Kidney (tissue), 22 donors: ENCODE measurements at places on chromosomes 4 and X.

- DNase-seq = peak; percentile 0
Observed at GRCh38 chrX:130497531-130497930, 95.7 kb downstream of the RBMX2 start.

DNA sequence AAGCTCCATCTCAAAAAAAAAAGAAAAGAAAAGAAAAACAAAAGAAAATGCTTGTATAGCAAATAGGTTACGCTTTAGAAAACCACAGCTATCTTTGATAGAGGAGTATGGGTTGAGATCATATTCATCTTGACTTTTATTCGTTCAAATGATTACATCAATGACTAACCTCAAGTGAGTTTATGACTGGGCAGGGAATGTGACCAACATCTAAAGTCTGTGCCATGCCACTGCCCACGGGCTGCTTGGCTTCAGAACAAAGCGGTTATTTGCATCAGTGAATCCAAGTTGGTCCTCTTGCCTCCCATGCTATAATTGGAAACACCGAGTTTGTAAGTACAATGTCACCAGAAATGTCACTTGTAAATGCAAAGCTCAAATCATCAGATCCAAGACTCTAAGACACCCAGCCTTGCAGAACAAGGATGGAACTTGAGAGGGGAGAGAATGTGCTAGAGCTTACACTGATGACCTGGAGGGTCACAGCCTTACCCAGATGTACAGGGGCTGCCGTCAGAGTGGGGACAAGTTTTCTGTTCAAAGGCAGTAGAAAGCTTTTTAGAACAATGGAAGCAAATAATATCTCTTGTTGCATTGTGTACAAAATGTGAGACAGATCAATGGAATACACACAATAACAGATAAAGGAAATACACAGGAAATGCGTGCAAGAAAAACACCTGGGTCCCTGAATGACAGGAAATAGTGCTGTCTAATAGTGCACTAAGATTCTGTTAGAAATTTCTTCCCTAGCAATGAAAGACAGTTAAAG is 8.4 kb upstream of the OPN1LW start:
- peak; percentile 35 for DNase-seq

DNA sequence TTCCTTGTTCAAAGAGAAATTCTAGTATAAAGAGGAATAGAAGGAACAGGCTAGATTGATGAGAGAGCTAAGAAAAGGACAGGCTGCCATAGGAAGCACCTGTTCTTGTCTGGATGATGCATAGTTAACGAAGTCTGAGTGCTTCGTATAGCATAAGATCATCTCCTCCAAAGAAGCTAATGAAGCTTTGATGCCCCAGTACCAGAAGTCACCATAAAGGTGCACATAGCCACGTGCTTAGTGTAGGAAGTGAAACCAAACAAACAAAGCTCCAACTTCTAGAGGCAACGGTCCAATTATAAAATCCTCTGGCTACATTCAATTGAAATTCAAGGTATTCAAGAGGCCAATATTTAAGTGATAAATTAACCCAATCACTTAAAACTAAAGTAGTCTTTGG is 31.0 kb downstream of the AFAP1 start:
- DNase-seq = no peak

- DNase-seq = no peak
Observed at GRCh38 chr4:158302076-158302866, 92.0 kb downstream of the TMEM144 start.

GRCh38 chrX:71541210-71542022 is 8.5 kb downstream of the OGT start:
- no peak for DNase-seq

DNA sequence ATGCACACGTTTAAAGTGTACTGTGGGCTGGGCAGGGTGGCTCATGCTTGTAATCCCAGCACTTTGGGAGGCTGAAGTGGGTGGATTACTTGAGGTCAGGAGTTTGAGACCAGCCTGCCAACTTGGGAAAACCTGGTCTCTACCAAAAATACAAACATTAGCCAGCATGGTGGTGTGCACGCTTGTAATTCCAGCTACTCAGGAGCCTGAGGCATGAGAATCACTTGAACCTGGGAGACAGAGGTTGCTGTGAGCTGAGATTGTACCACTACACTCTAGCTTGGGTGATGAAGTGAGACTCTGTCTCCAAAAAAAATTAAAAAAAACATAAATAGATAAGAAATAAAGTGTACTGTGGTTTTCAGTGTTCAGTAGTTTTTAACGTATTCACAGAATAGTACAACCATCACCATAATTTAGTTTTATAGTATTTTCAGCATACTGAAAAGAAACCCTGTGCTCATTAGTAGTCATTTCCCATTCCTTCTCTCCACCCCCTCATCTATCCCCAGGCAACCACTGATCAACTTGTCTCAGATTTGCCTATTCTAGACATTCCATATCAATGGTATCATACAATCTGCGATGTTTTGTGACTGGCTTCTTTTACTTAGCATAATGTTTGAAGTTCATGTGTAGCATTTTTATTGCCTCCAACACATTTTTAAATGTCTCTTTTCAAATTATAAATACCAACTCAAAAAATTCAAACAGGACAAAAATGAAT is 19.1 kb downstream of the SLAIN2 start:
- DNase-seq = no peak

DNA sequence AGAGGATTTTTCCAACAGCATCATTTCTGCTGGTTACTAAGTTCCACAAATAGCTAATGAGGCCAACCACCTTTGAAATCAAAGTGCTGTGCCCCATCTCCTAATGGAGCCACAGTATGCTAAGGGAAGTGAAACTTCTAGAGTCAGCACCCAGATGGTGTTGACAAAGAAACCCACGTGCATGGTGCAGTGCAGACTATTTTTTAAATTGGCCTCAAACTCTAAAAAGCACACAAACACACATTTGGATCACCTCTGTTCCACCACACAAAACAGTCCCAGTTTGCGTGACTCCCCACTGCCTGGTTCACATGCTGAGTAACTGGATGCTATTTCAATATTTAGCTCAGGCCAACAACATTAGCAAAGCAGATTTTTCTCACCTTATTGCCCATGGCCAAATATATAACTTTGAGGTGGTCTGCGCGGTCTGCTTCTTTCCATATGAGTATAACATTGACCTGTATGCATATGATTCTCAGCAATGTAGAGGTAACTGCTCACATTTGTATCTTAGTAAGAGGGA is 69.9 kb downstream of the AMELX start:
- no peak for DNase-seq

GRCh38 chrX:124282580-124282979 is 49.9 kb upstream of the TEX13D start:
- DNase-seq = no peak

- no peak for DNase-seq
Observed at GRCh38 chrX:86171366-86171765, 23.1 kb downstream of the DACH2 start.

DNA sequence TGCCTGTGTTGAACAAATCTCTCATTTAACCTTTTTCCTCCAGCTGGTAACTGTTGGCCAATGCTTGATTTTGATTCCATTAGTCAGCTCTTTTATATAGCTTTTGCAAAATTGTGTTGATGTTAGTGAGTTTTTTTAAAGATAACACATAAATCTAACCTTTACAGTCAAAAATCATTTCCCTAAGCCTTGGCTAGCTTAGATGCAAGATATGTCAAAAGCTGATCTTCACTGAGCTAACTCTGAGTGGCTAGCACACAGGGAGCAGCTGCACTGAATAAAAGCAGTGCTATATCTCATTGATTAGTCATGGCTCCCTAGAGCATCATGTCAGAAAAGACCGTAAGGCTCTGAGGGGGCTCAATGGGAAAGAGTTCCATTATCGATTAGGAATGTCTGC is 78.7 kb downstream of the PPARGC1A start:
- no peak for DNase-seq

GRCh38 chr4:2387218-2387617 is 31.2 kb downstream of the ZFYVE28 start:
- DNase-seq = no peak

GRCh38 chr4:6472008-6472386 is 417 bp downstream of the PPP2R2C start:
- no peak for DNase-seq

GRCh38 chrX:120740072-120740471 is 110.2 kb upstream of the C1GALT1C1 start:
- DNase-seq = no peak

DNA sequence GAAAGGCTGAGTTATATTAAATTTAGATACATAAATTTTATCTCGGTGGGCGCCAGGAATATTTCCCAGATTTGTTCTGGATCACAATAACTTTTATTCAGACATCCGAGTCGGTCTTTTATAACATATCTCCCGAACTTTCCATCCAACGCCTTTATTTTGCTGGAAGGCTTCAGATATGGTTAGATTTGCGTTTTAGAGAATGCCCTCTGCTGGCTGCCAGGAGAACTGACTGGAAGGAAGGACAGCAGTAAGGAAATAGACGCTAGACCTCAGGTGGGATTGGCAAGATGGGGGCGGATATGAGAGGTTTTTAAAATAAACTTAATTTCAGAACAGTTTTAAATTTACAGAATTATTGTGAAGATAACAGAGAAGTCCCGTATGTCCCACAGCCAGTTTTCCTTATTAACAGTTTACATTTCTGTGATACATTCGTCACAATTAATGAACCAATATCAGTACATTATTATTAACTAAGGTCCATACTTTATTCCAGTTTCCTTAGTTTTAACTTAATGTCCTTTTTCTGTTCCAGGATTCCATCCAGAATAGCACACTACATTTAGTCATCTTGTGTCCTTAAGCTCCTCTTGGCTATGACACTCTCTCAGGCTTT is 4.6 kb upstream of the KANTR start:
- no peak for DNase-seq

- DNase-seq = peak; percentile 8
Observed at GRCh38 chr4:2079006-2079405, 19.9 kb downstream of the NAT8L start.

DNA sequence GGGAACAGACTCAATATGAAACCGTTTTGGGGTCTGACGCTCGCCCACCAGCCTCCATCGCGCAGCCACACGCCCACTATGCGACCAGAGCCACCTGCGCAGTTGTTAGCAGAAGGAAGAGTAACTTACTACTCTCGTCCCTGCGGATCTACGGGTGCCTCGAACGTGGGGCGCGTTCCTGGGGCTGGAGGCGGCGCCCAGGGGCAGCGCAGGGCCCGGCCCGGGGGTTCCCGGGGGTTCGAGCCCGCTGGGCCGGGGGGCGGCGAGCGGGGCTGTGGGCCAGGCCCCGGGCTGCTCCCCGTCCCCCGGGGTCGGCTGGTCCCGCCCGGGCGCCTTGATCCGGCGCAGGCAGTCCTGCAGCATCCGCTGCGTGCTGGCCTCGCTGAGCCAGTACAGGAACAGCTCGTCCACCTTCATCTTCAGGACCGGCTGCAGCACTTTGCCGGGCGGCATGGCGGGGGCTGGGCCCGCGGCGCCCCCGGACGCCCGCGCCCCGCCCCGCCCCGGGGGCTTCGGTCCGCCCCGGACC is 404 bp downstream of the PPP2R3B start:
- DNase-seq = peak; percentile 23

- DNase-seq = peak; percentile 61
Observed at GRCh38 chr4:44447563-44448504, 775 bp downstream of the KCTD8 start.

GRCh38 chrX:110563282-110563681 is 204.6 kb downstream of the RTL9 start:
- DNase-seq = no peak

GRCh38 chr4:78684325-78685079 is 91.6 kb upstream of the BMP2K start:
- DNase-seq = no peak

GRCh38 chr4:102007959-102008425 is 217.5 kb downstream of the BANK1 start:
- DNase-seq = no peak

GRCh38 chr4:77418333-77418732 is 187.3 kb upstream of the CXCL13 start:
- DNase-seq = peak; percentile 37

DNA sequence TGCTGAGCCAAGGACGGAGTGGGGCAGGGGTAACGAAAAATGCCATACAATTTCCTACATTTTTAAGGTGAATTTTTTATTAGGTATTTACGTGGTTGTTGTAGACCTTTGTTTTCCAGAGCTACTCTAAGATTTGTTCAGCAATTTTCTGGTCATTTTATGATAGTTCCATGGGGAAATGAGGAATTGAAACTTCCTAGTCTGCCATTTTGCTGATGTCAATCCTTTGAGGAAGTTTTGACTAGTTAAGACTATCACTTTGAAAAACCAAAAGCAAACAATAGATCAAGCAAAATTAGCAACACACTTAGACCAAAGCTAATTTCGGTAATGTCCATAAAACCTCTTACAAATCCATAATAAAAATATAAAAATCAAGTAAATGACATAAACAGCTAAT is 7.0 kb upstream of the TLR3 start:
- no peak for DNase-seq

GRCh38 chrX:14083783-14084182 is 54.1 kb upstream of the GEMIN8 start:
- no peak for DNase-seq

- DNase-seq = no peak
Observed at GRCh38 chr4:54976031-54976430, 149.4 kb downstream of the KDR start.

DNA sequence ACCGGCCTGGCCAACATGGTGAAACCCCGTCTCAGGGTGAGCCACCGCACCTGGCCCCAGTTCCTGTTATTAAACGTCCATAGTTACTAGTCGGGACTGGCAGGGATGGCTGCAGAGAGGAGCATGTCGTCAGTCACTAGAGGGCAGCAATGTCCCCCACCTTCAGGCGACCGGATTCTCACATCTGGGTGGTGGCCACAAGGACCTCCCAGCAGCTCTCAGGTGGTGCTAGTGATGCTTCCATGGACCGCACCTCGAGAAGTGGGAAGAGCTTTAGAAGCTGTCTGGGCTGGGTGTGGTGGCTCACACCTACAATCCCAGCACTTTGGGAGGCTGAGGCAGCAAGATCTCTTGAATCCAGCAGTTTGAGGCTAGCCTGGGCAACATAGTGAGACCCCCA is 13.3 kb upstream of the IL3RA start:
- DNase-seq = peak; percentile 60

DNA sequence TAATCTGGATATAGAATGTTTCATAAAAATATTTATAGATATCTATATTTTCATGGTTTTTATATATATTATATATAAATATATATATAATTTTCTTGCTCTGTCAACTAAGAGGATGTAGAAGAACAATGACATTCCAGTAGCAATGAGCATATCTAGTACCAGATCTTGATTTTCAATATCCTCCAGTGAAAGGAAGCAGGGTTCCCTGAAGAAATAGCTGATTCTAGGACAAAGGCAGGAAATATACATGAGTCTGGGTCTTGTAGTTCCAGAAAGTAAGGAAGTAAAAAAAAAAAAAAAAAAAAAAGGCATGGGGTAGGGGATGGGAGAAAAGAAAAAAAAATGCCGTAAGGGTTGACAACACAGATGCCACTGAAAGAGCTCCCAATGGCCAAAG is 241.4 kb downstream of the RASL11B start:
- no peak for DNase-seq

- DNase-seq = no peak
Observed at GRCh38 chr4:147284256-147284835, 196.6 kb upstream of the EDNRA start.

- no peak for DNase-seq
Observed at GRCh38 chr4:158741326-158742021, 18.3 kb upstream of the PPID start.

DNA sequence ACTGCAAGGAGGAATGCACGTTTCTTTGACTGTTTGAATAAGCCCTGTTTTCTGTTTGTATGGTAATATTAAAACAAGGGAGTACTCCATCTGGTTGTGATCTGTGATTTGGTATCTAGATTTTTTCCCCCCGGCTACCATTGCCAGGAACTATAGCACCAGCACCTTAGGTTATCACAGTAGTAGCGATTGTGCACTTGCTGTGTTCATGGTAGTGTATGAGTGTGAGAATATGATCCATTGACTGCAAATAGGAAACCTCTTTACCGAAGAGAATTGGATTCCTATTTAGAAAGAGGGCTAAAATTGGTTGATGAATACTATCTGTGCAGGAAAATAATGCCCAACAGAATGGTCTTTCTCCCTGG is 69.9 kb downstream of the LARP7 start:
- no peak for DNase-seq
